ENCODE measurements at places on chromosomes 16 and 17. TPM values are rescaled to one million over a fixed set of nuclear protein-coding genes. Genes with fewer than 3 reads are reported as not detected.
A peak's percentile ranks its signal among the peaks of the same experiment; 100 is the strongest.

- no peak for DNase-seq
Measured at GRCh38 chr16:17470182-17470907, 415 bp downstream of the XYLT1 start.

DNA sequence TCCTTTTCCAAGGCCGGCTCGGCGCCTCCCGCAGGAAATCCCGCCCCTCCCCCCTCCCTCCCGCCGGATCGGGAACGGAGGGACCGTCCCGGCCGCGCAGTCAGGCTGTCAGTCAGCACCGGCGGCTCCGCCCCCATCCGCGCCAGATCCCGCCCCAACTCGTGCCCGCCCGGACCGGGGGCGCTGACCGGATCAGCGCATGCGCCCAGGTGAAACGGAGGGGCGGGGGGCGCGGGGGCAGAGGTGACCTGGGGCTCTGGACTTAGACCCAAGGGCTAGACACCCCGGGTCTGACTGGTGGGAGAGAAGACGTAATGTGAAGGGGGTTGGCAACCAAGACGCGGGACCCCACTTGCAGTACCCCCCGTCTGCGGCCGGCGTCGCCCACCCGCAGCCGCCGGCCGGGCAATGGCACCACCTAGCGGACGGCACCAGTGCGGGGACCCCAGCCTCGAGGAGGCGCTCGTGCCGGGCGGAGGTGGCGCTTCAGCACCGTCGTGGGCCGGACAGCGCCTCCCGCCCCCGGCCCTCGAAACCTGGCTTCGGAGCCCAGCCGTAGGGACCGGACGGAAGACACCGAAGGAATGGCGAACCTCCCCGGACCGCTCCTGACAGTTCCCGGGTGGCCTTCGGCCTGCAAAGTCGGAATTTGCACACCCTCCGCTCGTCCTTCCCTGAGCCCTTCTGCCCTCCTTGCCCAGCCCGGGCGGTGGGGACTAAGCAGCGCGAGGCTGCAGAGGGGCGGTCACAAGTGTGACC, at the start of gene CASKIN2:
Gene CASKIN2, minus strand, starts transcription at position 42 of the 759 bp plus-strand sequence. CDS start 1,733 bp downstream, outside the sequence.
- peak; percentile 92 for DNase-seq

NXPH3 gene
- total RNA-seq, result 2.0 TPM

CDH5 gene
- total RNA-seq, result 804 TPM

MYH13 gene
- not detected for total RNA-seq

- DNase-seq, result peak; percentile 14
Measured at GRCh38 chr17:59152925-59153324, 2.1 kb downstream of the SKA2 start.

All from endothelial cell of umbilical vein (primary cell).